ENCODE measurements at places on chromosomes 7 and 10.

DNA sequence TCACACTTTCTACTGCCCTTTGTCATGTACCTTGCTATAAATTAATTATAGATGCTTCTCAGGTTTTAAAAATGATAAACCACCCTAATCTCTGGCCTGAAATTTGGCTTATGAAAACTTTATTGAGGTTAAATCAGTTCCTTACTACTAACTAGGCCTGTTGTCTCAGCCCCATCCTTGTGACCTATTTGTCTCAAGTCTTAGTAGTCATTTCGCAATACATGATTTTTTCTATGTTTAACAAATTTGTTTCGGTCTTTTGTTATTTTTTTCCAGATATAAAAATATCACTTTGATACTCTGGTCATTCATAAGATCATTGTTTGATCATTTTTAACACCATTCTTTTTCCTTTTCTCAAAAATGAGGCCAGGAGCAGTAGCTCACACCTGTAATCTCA is 411.6 kb downstream of the GFRA1 start:
- DNase-seq: no peak

GRCh38 chr7:19102884-19103283 is 14.6 kb downstream of the TWIST1 start:
- DNase-seq: no peak

DNA sequence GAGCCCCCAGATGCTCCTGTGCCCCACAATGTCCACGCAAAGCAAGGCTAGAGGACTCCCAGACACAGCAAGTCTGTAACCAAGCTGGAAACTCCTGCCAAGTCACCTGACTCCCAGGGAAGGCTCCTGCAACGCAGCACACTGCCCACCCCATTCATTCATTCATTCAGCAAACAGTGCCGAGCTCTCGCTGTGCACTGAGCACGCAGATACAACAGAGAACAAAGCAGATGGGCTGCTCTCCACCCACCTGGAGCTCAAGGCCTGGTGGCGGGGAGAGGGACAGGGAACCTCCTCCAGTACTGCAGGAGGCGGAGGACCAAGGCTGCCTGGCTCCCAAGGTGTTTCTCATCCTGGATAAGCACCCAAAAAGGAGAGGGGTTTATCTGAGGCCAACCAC is 8.6 kb downstream of the KCNH2 start:
- no peak for DNase-seq

DNA sequence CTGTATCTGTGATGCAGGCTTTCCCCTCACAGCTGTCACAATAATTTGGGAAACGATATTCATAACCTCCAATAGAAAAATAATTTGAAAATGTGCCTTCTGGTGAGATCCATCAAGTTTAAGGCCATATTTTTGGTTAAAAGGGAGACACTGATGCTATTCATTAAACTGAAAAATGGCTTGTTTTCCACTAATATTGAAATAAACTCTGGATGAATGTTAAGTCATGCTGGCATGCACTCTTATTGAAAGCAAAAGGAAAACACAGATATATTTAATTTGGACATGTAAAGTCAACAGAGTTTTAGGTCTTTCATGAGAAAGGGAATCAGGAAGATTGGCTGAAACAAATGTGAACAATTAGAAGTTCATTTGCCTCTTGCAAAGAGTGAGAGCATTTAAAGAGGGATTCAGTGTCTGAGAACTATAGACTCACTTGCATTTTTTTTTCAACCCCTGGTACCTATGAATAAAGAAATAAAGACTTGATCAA is 879.2 kb downstream of the LRMDA start:
- no peak for DNase-seq

GRCh38 chr10:93290661-93291354 is 191.3 kb downstream of the MYOF start:
- no peak for DNase-seq

- DNase-seq: no peak
Observed at GRCh38 chr7:26444555-26444954, 152.9 kb downstream of the SNX10 start.

- no peak for DNase-seq
Observed at GRCh38 chr7:10973942-10974911, 555 bp downstream of the PHF14 start.

- no peak for DNase-seq
Observed at GRCh38 chr10:71234970-71235685, 22.8 kb downstream of the UNC5B start.

- DNase-seq: no peak
Observed at GRCh38 chr7:80247891-80248290, 113.3 kb downstream of the GNAI1 start.

- peak; percentile 29 for DNase-seq
Observed at GRCh38 chr10:100743626-100744135, 1.7 kb upstream of the PAX2 start.

DNA sequence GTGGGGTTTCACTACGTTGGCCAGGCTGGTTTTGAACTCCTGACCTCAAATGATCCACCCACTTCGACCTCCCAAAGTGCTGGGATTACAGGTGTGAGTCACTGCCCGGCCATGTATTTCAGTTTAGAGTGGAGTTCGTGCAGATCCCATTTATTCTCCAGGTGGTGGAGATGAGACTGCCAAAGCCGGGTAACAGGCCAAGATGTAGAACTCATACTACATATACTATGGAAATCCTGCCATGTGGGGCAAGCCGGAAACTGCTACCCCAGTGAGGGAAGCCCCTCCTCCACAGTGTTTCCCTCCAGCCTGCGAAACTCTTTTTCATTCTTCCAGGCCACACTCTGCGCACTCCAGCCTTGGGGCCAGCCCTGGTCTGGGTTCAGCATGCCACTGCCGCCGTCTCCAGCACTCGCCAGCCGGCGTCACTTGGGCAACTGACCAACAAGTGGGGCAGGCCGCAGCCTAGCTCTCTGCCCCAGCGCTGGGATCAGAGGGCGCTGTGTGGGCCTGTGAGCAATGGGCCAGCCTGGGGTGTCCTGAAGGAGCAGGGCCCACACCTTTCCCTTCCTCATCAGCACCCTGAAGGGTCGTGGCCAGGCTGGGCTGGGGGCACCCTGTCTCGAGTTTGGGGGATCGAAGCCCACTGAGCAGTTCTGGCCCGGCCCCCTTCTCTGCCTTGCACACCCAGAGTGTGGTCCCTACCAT is 122.0 kb downstream of the TRRAP start:
- DNase-seq: no peak

GRCh38 chr7:69213878-69214277 is 384.4 kb upstream of the AUTS2 start:
- DNase-seq: no peak

- DNase-seq: no peak
Observed at GRCh38 chr10:79022565-79023230, 46.1 kb upstream of the ZMIZ1 start.

DNA sequence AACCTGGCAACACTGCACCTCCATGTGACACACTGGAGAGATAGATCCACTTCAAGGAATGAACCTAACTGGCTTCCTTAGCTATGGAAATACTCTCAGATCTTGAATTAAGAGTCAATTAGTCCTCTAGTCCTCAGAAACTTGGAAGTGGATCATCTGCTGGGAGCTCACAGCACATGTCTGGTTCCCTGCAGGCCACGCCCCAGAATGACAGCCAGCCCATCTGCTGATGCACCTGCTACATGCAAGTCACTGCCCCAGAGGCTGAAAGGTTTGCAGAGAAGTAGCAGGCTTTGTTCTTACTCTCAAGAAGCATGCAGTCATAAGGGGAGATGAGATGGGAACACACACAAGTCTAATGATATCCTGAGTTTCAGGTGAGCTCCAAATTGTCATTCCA is 275.9 kb downstream of the SKAP2 start:
- no peak for DNase-seq

GRCh38 chr7:151304856-151305255 is 36.8 kb upstream of the NUB1 start:
- no peak for DNase-seq

- no peak for DNase-seq
Observed at GRCh38 chr7:107712025-107712424, 31.9 kb upstream of the CBLL1 start.

DNA sequence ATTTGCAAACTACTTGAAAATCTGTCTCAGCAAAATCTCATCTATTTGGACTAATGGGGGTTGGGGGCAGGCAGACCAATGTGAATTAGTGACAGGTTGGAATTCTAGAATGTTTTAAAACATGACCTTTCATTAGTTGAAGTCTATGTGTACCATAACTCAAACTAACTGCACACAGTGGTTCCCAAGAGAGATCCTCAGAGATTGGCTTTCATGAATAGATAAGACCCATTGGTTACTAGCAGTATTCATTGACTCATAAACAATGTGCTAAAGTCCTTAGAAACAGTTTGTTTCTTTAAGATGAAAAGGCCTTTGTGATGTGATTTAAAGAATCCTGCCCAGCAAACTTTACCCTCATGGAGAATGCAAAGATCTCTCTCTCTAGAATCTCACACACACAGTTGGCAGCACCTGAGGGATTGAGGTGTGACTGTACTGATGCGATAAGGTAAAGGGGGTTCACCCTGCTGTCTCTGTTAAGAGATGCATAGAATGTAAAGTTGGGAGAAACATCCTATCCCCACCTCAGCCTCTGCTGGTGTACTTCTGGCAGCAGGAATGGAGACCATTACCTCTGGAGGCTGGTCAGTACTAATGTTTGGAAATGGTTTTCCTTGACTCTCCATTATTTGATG is 70.7 kb downstream of the ZNF92 start:
- no peak for DNase-seq

DNA sequence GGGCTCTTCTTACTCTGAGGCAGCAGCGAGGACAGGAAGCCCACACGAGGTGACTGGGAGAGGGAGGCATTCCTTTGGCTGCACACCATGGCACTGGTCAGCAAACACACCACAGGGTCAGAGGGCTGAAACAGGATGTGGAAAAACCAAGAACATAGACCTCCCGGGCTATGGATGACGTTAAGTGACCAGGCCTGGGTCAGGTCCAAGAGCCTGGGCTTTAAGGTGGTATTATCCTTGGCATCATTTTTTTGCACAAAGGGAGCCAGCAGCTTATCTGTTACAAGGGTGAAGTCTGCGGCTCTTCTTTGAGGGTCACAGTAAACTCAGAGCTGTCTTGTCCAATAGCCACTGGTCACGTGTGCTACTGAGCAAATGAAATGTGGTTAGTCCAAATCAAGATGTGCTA is 7.0 kb downstream of the WDR91 start:
- DNase-seq: no peak

DNA sequence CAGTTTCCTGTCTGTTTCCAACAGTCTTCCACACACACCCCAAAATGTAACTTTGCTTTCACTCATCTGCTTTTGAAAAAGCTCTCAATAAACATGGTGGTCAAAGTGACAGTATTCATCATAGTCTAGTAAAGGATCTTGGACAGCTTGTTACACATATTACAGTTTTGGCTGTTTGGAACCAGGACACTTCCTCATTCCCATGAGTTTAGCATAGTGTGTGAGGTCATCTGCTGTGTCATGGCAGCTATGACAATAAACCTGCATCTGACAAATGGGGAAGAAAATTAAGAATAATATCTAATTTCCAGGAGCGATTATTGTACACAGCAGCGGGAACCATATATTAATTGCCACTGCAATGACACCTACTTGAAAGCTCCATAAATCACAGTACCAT is 184.3 kb upstream of the SLC26A5 start:
- no peak for DNase-seq

DNA sequence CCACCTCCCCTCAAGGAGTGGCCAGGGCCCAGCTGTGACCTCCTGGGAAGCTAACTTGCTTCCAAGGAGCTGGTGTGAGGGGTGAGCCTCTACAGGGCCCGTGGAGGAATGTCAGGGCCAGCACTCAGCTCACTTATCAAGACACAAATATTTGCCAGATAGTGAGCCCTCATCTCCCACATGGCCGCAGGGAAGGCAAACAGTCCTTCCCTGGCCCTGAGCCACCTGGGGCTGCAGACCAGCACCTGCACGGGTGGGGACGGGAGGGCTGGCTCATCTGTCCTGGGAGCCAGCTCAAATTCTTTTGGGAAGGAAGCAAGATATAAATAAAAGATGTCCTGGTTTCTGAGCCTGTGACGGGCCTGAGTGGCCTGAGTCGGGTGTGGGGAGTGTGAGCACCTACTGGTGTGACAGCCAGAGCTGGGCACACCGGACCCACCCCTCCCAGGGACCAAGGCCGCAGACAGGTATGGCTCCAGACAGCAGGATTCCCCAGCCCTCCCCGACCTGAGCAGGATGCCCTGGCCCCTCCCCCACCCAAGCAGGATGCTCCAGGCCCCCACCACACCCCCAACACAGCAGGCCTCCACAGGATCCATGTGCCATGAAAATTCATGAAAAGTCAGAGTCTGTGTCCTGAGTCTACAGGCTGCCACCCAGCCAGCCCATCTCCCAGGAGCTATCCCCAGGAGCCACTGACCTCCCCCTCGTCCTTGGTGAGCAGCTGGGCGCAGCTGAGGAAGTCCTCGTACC is 148.0 kb downstream of the MAPK8 start:
- DNase-seq: no peak

- DNase-seq: no peak
Observed at GRCh38 chr10:73182568-73182967, 14.6 kb downstream of the FAM149B1 start.

DNA sequence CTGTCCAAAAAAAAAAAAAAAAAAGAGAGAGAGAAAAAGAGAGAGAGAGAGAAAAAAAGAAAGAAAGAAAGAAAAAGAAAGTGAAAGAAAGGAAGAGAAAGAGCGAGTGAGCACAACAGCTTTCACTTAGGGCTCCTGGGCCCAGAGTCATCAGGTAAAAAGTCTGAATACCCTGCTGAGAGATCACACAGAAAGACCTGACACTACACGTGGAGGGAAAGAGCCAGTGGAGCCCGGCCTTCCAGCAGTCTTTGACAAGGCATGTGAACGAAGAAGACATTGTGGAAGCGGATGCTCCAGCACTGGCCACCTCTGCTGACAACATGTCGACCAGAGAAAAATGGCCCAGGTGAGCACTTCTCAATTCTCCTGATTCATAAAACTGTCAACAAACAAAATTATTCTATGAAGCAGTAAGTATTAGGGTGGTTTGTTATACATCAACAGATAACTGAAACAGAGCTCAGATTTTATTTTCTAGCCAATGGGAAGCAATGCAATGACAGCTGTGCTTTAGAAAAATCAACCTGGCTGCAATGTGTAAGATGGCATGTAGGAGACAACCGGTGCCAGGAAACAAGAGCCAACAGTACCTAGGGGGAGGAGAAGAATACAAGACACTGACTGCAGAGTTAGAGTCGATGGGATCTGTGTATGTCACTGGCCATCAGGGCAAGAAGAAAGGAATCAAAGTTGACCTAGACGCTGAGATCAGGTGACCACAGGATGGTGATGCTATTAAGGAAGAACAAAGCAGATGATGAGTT is 4.4 kb downstream of the RNF216 start:
- no peak for DNase-seq

DNA sequence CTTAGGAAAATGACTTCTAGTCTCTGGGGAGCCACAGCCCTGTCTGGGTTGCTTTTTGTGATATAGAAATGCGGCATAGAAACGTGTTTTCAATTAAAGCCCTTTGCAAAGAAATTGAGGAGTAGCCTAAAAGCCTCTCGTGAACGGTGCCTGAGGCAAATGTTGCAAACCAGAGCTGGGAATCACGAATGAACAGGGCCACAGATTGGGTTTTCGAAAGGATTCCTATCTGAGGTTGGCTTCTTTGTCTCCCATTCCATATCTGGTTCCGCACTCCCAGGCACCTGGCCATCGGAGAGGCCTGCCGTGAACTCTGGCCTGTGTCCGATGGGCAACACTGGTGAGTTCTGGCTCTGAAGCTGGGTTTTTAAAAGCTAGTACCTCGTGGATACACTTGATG is 221.6 kb downstream of the TCF7L2 start:
- no peak for DNase-seq

GRCh38 chr7:157518514-157519175 is 181.8 kb downstream of the DNAJB6 start:
- no peak for DNase-seq
